ENCODE measurements at places on chromosomes 3 and 15.

- DNase-seq = no peak
These were observed 21.3 kb downstream of the ITGA11 start for GRCh38 chr15:68410466-68411342.

DNA sequence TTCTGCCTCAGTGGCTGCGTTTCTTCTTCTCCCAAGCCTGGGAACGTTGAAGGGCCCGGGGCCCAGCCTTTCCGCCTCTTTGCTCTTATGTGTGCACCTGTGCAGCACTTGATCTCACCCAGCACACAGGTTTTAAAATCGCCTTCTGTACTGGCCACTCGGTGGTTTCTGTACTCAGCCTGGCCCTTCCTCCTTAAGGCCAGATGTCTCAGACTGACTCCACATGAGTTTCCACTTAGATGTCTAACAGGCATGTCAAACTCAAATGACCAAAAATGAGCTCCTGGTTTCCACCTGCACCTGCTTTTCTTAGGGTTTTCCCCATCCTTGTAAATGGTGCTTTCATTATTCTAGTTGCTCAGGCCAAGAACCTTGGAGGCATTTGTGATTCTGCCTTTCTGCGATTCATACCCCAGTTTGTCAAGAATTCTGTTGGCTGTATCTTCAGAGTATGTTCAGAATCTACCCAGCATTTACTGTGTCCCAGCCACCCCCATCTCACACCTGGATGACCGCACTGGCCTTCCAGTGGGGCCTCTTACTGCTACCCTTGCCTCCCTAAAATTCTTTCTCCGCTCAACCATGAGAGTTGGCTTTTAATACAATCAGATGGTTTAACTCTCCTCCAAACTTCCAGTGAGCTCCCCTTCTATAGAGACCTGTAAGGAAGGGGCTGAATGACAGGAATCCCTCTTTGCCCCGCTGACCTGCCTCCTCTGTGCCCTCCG lies 2.2 kb upstream of the TRAK1 start:
- no peak for DNase-seq

GRCh38 chr15:91853511-91853947 lies at the start of gene SLCO3A1:
SLCO3A1 (plus strand) TSS chr15:91853708.
- peak; percentile 78 for DNase-seq

- DNase-seq = no peak
These were observed at the start of gene NR1I2 for GRCh38 chr3:119781330-119782198. NR1I2 (plus strand) TSS chr3:119782101.

DNA sequence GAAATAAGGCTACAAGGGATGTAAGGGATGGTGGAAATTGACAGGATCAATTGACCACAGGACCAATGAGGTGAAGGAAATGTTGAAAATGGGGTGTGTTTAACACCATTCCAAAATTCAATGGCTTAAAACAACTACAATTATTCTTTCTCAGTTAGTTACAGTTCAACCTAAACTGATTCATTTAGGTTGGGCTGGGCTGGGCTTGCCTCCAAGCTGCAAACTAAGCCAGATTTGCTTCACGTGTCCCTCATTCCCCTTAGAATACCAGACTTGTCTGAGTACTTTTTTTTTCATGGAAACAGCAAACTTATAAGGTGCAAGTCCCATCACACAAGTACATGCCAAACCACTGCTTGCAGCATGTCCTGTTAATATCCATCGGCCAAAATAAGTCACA lies 280.1 kb downstream of the NEK10 start:
- no peak for DNase-seq

DNA sequence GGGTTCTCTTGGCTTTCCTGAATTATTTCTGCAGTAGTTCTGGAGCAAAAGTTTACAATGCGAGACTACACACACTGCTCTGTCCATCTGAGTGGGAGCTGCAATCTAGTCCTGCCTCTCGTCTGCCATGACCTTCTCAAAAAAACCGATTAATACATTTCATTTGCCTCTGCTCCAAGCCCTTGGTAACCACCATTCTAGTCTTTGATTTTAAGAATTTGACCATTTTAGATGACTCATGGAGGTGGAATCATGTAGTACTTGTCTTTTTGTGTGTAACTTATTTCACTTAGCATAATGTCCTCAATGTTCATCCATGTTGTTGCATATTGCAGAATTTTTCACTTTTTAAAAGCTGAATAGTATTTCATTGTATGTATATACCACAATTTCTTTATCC lies 356.9 kb downstream of the SV2B start:
- DNase-seq = no peak

GRCh38 chr3:10119376-10119775 lies 3.9 kb downstream of the BRK1 start:
- no peak for DNase-seq

GRCh38 chr15:57287123-57287521 lies 89.2 kb upstream of the CGNL1 start:
- DNase-seq = no peak

DNA sequence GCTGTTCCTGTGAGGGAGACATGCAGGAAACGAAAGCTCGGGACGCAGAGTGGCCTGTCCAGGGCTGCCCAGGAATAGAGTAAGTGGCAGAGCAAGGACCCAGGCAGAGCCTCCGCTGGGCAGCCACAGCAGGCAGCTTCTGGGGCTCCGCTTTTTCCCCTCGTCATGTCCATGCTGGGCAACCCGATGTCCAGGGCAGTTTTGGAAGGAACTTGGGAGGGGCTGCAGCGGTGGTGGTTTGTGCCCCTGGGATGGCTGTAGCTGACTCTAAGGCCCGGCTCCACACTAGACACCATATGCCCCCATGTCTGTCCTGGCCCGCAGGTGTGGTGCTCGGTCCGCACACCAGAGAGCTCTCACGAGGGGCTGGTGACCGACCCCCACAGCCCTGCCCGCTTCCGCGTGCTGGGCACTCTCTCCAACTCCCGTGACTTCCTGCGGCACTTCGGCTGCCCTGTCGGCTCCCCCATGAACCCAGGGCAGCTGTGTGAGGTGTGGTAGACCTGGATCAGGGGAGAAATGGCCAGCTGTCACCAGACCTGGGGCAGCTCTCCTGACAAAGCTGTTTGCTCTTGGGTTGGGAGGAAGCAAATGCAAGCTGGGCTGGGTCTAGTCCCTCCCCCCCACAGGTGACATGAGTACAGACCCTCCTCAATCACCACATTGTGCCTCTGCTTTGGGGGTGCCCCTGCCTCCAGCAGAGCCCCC lies 7.1 kb upstream of the PSMD2 start:
- no peak for DNase-seq

All from T-helper 1 cell (primary cell).